ENCODE measurements at places on chromosomes 2 and 18.
A peak's percentile ranks its signal among the peaks of the same experiment; 100 is the strongest.

DNA sequence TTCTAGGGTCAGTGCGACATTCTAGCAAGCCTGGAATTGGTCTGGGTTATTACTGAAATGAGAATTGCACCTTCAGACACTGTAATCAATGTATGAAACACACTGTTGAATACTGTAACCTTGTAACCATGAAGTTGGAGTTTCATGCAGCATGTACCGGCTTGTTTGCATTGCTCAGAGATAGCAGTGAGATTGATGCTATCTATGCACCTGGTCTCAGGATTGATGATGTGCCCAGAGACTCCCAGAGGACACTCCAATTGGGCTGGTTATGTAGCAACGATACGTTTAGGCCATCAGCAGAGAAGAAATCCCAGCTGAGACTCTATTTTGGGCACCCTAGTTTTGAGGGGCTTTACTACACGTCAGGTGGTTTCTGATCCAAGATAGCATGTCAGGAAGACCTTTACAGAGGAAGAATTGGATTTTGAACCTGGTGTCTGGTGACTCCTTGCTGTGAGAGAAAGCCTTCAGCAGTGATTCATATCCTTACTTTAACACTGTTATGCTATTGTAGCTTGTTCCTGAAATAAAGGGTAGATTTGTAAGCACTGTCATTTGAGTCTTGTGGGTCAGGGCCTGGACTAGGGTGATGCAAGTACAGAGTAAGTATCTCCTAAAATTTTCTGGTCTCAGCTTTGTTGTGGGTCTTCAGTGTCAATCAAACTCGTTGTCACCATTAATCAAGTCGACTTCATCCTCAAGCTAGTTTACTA, 305.1 kb upstream of the GULP1 start:
- ATAC-seq = no peak

DNA sequence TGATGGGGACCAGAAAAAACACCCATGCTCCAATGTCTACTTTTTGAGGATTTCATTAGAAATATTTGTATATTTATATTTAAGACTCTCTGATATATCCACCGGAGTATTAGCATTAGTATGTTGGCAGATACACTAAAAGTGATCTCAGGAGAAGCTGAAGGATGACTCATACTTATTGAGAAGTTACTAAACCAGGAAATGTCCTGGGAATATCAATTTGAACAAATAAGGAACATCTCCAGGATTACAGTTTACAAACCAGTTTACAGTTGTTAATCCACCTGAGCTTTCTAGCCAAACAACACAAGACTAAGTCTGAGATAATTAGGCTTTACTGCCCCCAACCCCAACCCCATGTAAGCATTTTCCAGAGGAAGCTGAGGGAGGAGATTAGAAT, 16.1 kb upstream of the DPP4 start:
- no peak for ATAC-seq

DNA sequence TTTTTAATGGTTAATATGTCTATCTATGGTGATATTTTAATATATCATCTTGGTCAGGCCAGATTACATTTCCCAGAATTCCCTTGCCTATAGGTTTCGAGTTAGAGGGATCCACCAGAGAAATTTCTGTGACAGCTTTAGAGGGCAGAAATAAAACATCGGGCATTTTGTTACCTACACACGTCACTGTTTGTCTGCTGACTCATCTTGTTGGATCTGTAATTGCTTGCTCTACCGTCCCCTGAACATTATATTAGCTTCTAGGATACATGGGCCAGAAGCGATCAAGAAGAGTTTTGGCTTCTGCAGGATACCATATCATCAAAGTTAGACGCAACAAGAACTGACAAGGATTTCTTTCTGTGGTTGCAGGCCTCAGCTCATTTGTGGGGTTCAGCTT, 795.8 kb upstream of the GCFC2 start:
- no peak for ATAC-seq

- ATAC-seq = no peak
Observed at GRCh38 chr2:199777916-199778315, 73.1 kb downstream of the FTCDNL1 start.

DNA sequence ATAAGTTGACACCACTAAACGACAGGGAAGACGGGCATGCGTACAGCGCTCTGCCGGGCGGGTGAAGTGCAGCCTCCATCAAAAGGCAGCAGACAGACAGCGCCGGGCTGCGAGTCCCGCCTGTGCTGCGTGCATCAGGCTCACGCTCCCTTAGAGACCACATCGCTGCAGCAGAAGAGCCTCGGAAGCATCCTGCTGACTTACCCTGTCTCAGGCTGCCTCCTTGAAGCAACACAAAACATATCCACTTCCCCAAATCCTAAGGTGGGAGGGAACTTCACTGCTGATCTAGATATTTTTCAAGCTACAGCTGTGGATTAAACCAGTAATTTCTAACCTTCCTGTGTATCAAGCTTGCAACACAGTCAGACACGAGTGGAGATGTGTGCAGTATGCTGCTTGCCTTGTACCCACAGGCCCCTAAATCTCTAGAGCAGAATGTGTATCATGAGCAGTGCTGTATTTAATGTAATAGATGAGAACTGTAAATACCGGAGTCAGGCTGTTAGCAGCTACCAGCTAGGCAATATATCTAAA, 6.4 kb downstream of the MYT1L start:
- peak; percentile 59 for ATAC-seq

DNA sequence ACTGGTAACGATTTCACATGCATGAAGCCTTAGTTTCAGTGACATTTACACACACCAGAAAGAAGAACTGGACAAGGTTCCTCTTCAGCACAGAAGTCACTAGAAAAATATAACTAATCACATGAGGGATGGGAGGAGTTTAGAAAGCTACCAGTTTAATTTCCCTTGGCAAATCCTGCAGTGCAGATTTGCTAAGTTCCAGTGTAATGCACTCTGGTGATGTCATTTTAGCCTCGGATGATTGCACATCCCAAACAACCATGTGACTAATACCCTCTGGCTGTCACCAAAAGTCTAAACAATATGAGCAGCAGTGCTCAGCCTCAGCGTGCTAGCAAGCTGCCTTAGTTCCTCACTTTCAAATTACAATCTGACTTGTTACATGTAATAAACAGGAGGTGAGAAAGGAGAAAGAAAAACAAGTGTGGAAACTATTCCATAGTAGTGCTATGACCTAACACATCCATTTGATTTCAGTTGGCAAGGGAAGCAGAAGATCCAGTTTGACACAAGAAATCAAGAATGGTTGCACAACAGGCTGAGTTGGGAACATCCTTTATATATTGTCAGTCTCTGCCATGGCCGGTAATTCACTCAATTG, 35.3 kb upstream of the PPP1CB start:
- ATAC-seq = peak; percentile 92

DNA sequence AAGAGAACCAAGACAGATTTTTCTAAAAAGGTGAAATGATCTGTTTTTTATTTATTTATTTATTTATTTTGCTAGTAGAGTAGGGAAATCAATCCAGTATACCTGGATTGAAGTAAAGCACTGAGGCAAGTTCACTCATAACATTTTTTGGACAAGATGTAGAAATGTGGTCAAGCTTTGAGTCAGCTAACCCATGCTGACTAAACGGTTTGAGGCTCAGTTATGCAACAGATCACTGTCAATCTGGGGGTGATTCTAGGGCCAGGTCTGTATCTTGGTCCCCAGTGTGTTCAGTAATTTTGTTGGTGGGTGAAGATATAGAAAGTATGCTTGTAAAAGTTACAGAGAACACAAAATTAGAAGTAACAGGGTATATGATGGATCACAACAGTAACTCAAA, 60.2 kb downstream of the RMDN2 start:
- no peak for ATAC-seq

GRCh38 chr2:36770542-36771287, 74.2 kb downstream of the VIT start:
- ATAC-seq = peak; percentile 93

DNA sequence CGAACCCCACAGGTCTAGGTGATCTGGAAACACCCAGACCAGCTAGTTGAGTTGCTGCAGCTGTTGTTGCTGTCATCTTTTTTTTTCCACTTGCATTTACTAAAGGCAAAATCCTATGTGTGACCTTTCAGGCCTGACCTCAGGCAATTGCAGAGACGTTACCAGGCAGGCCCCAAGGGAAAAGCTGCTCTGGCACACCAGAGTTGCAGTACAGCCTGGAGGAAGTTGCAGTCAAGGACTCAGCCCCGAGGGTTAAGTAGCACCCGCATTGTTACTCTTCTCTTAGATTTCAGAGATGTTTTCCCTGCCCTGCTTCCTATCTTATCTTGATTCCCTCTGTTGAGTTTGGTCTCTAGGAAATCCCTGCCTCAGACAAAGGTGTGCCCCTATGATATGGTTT, 45.2 kb upstream of the SMAD2 start:
- ATAC-seq = no peak

DNA sequence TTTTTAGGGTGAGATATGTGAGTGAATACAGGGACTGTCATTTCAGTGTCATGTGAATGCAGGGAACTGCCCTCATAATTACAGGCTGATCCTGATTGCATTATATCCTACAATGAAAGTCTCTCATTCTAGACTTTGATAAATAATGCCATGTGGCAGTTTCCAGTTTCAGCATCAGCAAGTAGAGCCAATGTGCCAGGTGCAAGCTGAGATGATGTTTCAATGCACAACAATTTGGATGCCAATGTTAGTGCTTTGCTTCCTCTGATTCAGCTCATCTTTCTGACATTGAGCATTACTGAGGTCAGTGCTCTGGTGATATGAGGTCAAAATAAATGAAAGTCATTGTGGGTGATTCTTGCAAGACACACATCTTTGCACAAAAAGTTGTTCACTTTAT, 63.7 kb upstream of the TFPI start:
- peak; percentile 61 for ATAC-seq

DNA sequence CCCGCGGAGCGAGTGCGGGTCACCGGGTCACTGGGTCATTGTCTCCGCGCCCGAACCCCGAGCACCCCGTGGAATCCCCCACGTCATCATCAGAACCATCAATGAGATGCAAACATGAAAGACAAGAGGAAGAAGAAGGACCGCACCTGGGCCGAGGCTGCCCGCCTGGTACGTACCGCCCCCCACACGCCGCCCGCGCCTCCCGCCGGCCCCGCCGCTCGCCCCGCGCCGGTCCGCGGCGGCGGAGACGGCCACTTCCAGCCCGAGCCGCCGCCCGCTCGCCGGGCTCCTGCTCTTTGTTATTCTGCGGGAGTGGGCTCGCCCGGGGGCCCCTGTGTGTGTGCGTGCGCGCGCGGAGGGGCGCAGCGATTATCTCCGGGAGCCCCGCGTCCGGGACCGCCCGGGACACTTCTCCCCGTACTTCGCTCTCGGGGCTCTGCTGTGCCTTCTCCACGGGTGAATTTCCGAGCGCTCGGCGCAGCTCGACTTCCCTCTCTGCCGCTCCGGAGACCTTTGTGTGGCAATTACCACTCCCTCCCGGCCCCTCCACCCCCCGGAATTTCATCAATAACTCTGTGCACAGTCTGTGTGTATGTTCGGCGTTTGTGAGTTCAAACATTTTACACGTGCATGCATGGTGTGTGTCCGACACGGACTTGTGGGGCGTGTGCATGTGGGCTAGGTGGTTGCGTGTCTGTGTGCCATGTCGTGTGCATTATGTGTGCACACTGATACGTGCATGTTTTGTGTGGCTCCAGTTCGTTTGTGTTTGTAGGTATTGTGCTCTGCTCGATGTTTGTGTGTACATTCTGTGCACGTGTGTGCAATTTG, 714 bp downstream of the ASXL3 start:
- ATAC-seq = peak; percentile 32

Data from SK-N-SH treated with all-trans-retinoic acid at 6 μM for 48 hours (cell line).